Neural progenitor cell (in vitro differentiated cells): ENCODE measurements at places on chromosomes 6 and 20. TPM values are rescaled to one million over a fixed set of nuclear protein-coding genes. Genes with fewer than 3 reads are reported as not detected.

DNA sequence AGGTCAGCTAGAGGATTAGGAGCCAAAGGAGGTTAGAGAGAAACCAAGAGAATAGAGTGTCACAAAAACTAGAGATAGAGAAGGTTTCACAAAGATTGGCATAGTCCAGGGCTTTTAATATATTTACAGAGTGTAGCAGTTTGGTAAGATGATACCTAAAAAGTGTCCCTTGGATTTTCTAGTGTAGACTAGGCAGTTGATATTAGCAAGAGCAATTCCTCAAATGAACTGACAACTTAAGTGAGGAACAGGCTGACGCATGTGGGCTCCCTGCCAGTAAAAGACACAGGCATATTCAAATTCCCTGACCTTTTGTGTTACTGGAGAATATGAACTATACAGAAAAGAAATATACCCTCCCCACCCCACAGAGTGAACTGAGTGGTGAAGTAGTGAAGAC is 40.1 kb downstream of the VTA1 start:
- no peaks in the 10 kb centered on the region for H3K36me3 ChIP-seq
- H3K27me3 ChIP-seq: no peaks in the 10 kb centered on the region
- no peak overlapping the region for H3K27ac ChIP-seq
- no peak for DNase-seq
- no peak overlapping the region for H3K4me3 ChIP-seq

DNA sequence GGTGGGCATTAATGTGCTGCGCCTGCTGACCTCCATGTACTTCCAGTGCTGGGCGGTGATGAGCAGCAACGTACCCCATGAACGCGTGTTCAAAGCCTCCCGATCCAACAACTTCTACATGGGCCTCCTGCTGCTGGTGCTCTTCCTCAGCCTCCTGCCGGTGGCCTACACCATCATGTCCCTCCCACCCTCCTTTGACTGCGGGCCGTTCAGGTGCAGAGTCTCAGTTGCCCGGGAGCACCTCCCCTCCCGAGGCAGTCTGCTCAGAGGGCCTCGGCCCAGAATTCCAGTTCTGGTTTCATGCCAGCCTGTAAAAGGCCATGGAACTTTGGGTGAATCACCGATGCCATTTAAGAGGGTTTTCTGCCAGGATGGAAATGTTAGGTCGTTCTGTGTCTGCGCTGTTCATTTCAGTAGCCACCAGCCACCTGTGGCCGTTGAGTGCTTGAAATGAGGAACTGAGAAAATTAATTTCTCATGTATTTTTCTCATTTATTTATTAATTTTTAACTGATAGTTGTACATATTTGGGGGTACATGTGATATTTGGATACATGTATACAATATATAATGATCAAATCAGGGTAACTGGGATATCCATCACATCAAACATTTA is 35.2 kb upstream of the NOP56 start:
- no peak overlapping the region for H3K27ac ChIP-seq
- no peaks in the 10 kb centered on the region for H3K36me3 ChIP-seq

DNA sequence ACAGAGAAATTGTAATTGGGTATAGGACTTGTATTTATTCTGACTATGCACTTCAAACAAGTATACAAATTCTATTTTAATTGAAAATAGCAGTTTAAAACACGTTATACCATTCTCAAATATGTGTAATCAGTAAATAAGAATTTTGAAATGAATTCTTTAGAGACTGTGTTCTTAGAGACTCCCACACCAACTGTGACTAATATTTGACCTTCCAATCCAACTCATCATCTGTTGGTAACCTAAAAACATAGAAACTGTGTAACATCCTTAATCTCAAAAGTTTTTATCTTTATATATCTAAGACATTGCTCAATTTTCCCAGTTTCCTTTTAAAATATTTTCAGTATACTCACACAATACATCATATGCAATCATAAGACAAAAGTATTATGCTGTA is 83.9 kb downstream of the KHDRBS2 start:
- H3K36me3 ChIP-seq: no peaks in the 10 kb centered on the region
- no peaks in the 10 kb centered on the region for H3K4me1 ChIP-seq
- H3K27me3 ChIP-seq: no peaks in the 10 kb centered on the region
- no peak overlapping the region for H3K27ac ChIP-seq

DNA sequence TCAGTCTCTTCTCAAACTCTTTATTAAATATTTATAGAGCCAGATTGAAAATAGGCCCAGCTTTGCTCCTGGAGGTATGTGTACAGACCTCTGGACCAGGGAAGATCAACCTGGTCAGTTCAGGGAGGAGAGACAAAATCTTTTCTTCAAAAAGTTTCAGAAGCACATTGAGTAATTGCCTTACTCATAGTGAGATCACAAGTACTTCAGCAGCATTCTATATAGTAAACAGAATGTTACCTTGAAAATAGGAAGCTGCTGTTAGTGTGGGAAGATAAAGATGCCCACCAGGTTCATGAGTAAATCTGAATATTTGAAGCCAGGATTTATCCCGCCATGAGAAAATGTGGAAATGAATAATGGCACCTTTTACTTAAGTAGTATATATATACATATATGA is 665.9 kb upstream of the CITED2 start:
- no peaks in the 10 kb centered on the region for H3K36me3 ChIP-seq
- H3K27me3 ChIP-seq: no peaks in the 10 kb centered on the region
- DNase-seq: no peak

- H3K27ac ChIP-seq: no peak overlapping the region
- no peaks in the 10 kb centered on the region for H3K27me3 ChIP-seq
- H3K4me3 ChIP-seq: no peak overlapping the region
- H3K4me1 ChIP-seq: peaks cover 10% of the 10 kb centered on the region
- DNase-seq: no peak
Observed at GRCh38 chr6:135030532-135031178, 24.0 kb downstream of the HBS1L start.

GRCh38 chr6:121647905-121648304 is 212.5 kb downstream of the GJA1 start:
- no peaks in the 10 kb centered on the region for H3K36me3 ChIP-seq
- no peak overlapping the region for H3K4me3 ChIP-seq
- H3K27ac ChIP-seq: no peak overlapping the region

Gene NINL
- total RNA-seq: 21.5 and 32.2 TPM in 2 replicates

Gene CCM2L
- 0.75 and 3.9 TPM in 2 replicates for total RNA-seq

DNA sequence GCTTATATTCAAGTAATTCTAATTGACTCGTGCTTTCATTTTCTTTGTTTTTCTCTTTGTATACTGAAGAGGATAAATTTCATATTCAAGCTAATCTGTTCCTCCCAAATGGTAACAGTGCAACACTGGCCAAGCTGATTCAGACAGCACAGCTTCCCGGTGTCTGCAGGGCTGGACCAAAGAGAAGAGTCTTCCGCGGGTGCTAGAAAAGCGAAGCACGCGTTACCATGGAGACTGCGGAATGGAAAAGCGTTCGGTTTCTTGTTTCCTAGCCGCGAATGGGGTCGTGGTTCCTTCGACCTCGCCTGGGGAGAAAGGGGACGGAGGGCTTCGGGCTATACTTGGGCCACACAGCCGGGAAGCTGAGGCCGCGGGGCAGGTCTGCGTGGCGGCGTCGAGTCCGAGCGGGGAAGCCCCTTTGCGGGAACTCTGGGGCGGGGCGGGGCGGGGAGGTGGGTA is 6.2 kb upstream of the ZNF311 start:
- DNase-seq: peak; percentile 93
- H3K4me1 ChIP-seq: peaks cover 4% of the 10 kb centered on the region
- no peak overlapping the region for H3K27ac ChIP-seq
- H3K4me3 ChIP-seq: peak overlapping the region; percentile 49
- H3K36me3 ChIP-seq: no peaks in the 10 kb centered on the region

Gene ANGPT4
- total RNA-seq: 0.06 and 0.19 TPM in 2 replicates

Gene TBX18
- not detected in 2 replicates for total RNA-seq

Gene KIF16B
- 10.6 and 15.5 TPM in 2 replicates for total RNA-seq

Gene ADGB
- not detected in 2 replicates for total RNA-seq

- DNase-seq: no peak
- no peaks in the 10 kb centered on the region for H3K27me3 ChIP-seq
- no peak overlapping the region for H3K27ac ChIP-seq
- no peak overlapping the region for H3K4me3 ChIP-seq
- H3K36me3 ChIP-seq: no peaks in the 10 kb centered on the region
- no peaks in the 10 kb centered on the region for H3K4me1 ChIP-seq
Observed at GRCh38 chr6:35370785-35371493, 28.6 kb downstream of the PPARD start.

Gene ADTRP
- total RNA-seq: not detected in 2 replicates

Gene MUC22
- 0.03 TPM in 1 of 2 replicates, not detected in the other for total RNA-seq

DNA sequence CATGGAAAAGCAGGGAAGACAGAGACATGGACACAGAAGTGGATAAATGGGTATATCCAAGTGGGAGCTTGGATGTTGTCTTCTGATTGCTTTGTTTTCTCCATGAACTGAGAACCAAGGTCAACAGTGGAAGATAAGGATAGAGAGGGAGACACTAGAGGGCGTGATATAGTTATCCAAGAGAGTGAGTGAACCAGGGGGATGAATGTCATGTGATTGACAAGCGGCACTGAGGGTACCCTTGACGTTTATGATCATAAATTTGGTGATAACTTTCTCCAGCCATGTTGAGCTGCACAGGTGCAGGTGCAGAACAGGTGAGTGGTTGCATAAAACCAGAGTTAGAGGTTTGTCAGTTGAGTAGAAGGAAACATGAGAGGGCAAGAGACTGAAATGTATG is 20.7 kb downstream of the EBF4 start:
- H3K27me3 ChIP-seq: peaks cover 40% of the 10 kb centered on the region
- H3K4me3 ChIP-seq: no peak overlapping the region
- no peaks in the 10 kb centered on the region for H3K36me3 ChIP-seq
- H3K4me1 ChIP-seq: peaks cover 15% of the 10 kb centered on the region

GRCh38 chr6:26600759-26601158 is 4.0 kb downstream of the ABT1 start:
- H3K4me1 ChIP-seq: peaks cover 7% of the 10 kb centered on the region
- H3K27me3 ChIP-seq: peaks cover 13% of the 10 kb centered on the region
- no peak overlapping the region for H3K27ac ChIP-seq
- no peak overlapping the region for H3K4me3 ChIP-seq
- H3K36me3 ChIP-seq: no peaks in the 10 kb centered on the region

Gene TMEM200A
- 11.1 and 12.8 TPM in 2 replicates for total RNA-seq

Gene COL9A3
- total RNA-seq: 10.5 and 34.8 TPM in 2 replicates

- peak; percentile 16 for DNase-seq
- H3K36me3 ChIP-seq: no peaks in the 10 kb centered on the region
- H3K4me3 ChIP-seq: no peak overlapping the region
- peaks cover 30% of the 10 kb centered on the region for H3K4me1 ChIP-seq
- H3K27me3 ChIP-seq: no peaks in the 10 kb centered on the region
- no peak overlapping the region for H3K27ac ChIP-seq
Observed at GRCh38 chr6:159978291-159979135, 9.6 kb downstream of the IGF2R start.

- no peak overlapping the region for H3K27ac ChIP-seq
- no peak overlapping the region for H3K4me3 ChIP-seq
- no peaks in the 10 kb centered on the region for H3K36me3 ChIP-seq
- H3K4me1 ChIP-seq: no peaks in the 10 kb centered on the region
- H3K27me3 ChIP-seq: no peaks in the 10 kb centered on the region
Observed at GRCh38 chr20:53332022-53332837, 261.4 kb downstream of the ZNF217 start.

- no peak for DNase-seq
- peaks cover 7% of the 10 kb centered on the region for H3K4me1 ChIP-seq
- H3K4me3 ChIP-seq: no peak overlapping the region
- H3K27me3 ChIP-seq: peaks cover 42% of the 10 kb centered on the region
- peaks cover 15% of the 10 kb centered on the region for H3K36me3 ChIP-seq
Observed at GRCh38 chr20:5967469-5967868, 17.0 kb downstream of the MCM8 start.

GRCh38 chr6:63904650-63905248 is 269.1 kb downstream of the PHF3 start:
- DNase-seq: no peak
- H3K4me1 ChIP-seq: no peaks in the 10 kb centered on the region
- no peaks in the 10 kb centered on the region for H3K27me3 ChIP-seq

Gene RNF146
- total RNA-seq: 63.3 and 115 TPM in 2 replicates

DNA sequence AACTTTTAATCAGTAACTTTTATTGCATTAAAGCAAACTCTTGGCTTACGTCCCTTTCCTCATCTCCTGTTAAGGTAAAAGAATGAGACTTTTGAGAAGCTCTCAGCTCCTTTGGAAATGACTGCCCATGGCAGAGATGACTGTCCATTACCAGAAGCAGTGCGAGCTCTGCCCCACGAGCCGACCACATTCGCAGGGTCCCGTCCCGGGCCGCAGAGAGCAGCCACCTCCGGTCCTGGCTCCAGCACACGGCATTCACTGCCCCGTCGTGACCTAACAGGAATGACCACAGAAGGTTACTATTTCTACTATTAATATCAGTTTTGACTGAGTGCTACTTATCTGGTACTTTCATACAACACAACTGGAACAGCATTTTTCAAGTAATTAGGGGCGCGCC is 63.4 kb downstream of the WDR27 start:
- H3K4me1 ChIP-seq: no peaks in the 10 kb centered on the region
- no peak overlapping the region for H3K4me3 ChIP-seq
- H3K27me3 ChIP-seq: no peaks in the 10 kb centered on the region
- no peak for DNase-seq
- no peaks in the 10 kb centered on the region for H3K36me3 ChIP-seq

DNA sequence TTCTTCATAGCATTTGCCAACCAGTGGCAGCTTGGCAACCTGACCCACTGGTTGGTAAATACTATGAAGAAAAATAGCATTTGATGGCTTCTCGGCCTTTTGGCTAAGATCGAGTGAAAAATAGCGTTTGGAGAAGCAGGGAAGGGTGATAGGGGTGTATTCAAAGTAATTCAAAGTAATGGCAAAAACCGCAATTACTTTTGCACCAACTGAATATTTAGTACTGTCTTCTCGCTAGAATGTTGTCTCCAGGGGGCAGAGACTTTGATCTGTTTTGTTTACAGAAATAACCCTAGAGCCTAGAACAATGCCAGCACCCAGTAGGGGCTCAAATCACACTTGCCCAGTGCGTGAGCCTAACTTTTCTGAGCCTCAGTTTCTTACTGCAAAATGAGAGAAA is 106.1 kb downstream of the CDC5L start:
- H3K4me3 ChIP-seq: no peak overlapping the region
- no peak overlapping the region for H3K27ac ChIP-seq
- no peaks in the 10 kb centered on the region for H3K36me3 ChIP-seq
- H3K27me3 ChIP-seq: no peaks in the 10 kb centered on the region
- no peak for DNase-seq

GRCh38 chr6:123480986-123481385 is 155.8 kb downstream of the TRDN start:
- no peak for DNase-seq
- no peaks in the 10 kb centered on the region for H3K36me3 ChIP-seq
- H3K4me3 ChIP-seq: no peak overlapping the region
- no peaks in the 10 kb centered on the region for H3K27me3 ChIP-seq
- no peak overlapping the region for H3K27ac ChIP-seq

DNA sequence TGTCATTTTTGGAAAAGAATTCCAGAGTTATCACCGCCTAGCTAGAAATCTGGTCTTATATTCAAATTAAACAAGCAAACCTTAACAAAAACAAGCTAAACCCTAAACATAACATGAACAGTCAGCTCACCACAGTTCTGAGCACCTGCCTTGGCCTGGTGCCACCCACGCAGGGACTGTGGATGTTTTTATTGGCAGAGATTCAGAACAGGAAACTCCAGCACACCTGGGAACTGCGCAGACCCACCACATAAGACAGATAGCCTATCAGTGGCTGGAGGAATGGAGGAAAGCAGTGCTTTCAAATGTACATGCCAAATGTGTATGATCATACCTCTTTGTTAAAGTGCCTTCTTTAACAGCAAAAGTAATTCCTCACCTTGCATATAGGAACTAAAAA is 8.9 kb downstream of the SLC16A10 start:
- no peak overlapping the region for H3K27ac ChIP-seq
- no peaks in the 10 kb centered on the region for H3K27me3 ChIP-seq
- DNase-seq: no peak
- H3K4me3 ChIP-seq: no peak overlapping the region

- no peaks in the 10 kb centered on the region for H3K27me3 ChIP-seq
- no peak overlapping the region for H3K4me3 ChIP-seq
- DNase-seq: no peak
- no peak overlapping the region for H3K27ac ChIP-seq
Observed at GRCh38 chr6:81997090-81997926, 244.8 kb upstream of the TENT5A start.

Gene BTN1A1
- total RNA-seq: not detected in 2 replicates
